ENCODE measurements at places on chromosomes 16 and 17.

DNA sequence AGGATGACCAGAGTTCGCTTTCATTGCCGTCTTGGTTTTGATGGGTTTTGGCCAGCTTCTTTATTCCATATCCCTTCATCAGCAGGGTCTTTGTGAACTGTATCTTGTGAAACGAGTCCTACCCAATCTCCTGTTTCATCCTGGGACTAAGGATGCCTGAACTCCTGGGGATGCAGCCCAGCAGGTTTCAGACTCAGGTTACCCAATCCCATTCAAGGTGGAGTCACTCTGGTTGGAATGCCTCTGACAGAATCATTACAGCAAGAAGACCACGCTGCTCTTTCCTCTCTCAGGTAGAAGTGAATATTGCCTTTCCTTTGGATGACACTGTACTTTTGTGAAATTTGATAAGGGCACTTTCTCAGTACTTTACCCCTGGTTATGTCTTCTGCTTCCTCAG is 98.1 kb downstream of the CDH11 start:
- no peak for DNase-seq

GRCh38 chr17:82217120-82217529 is 4.5 kb upstream of the CCDC57 start:
- DNase-seq: no peak

DNA sequence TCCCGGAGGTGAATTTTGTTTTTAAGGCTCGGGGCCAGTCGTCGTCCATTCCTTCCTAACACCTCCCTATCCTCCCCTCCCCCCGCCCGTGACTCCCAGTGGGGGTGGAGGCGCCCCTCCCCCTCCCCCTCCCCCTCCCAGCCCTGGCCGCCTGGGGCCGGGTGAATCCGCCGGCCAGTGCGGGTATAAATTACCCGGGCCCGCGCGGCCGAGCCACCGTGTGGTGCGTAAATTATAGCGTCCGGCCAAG is 2.0 kb upstream of the GSE1 start:
- DNase-seq: no peak

DNA sequence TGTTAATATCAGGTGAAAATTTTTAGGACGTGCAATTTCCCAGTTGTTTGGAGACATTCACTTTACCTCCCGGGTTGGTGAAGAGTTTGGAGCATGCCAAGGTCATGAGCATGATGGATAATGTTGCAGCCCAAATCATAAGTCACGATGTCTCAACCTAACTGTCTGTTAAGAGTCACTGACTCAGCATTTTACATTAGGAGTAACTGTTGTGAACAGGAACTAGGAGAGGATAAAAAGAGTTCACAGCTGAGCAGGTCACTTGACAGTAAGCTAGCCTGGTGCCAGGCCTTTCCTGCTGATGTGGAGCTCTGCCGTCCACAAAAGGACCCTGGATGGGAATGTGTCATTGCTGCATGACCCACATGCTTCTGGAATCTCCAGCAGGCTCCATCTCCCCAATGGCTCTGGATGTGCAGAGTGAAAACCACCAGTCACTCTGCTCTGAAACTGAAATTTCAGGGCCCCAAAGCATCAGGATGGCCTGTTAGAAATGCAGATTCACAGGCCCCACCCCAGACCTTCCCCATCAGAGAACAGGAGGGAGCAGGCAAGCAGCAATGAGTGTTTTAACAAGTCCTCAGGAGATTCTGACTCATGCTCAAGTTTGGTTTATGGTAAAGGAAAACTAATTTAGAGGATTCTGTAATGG is 371.6 kb upstream of the MAF start:
- no peak for DNase-seq

DNA sequence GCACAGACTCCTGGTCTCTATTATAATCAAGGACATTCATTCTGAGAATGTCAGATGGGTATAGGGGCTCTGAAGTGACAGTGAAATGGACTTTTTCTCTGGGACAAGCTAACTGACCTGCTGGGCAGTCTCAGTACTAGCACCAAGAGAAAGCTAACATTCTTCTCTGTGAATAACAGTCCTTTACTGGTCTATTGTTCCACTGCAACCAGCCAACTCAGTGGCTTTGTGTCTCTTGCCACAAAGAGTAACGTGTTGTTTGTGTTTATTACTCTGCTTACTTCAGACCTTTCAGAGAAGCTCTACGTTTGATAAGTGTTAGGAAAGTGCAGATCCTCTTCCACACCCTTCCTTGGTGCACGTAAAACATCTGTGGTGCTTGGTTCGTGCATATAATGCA is 61.5 kb upstream of the BCAR1 start:
- DNase-seq: no peak

DNA sequence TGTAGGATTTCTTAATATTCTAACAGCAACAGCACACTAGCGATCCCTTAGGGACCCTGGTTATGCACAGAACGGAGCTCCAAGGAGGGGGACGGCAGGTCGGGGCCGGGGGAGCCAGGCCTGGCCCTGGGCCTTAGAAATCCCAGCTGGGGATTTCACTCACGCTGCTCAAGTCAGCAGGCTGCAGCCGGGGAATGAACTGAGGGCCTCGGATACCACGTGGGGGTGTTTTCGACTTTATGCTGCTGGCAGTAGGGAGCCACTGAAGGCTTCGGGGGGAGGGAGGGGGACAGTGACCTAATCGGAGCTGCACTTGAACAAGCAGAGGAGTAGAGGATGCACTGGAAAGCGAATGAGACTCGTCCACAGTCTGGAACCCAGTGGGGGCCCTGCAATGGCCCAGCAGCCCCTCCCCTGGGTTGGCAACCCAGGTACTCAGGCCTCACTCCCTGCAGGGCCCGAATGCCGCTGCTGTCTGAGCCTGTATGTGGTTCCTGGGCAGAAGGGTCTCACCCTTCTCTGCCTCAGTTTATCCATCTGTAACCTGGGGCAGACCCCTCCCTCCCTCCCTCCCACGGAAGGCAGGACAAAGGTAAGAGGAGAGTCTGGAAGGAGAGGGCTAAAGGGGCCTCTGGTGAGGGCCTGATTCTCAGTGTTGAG is 53.7 kb downstream of the RPH3AL start:
- DNase-seq: no peak
